Transverse colon (tissue), 4 donors: ENCODE measurements at places on chromosomes 5 and 9.

DNA sequence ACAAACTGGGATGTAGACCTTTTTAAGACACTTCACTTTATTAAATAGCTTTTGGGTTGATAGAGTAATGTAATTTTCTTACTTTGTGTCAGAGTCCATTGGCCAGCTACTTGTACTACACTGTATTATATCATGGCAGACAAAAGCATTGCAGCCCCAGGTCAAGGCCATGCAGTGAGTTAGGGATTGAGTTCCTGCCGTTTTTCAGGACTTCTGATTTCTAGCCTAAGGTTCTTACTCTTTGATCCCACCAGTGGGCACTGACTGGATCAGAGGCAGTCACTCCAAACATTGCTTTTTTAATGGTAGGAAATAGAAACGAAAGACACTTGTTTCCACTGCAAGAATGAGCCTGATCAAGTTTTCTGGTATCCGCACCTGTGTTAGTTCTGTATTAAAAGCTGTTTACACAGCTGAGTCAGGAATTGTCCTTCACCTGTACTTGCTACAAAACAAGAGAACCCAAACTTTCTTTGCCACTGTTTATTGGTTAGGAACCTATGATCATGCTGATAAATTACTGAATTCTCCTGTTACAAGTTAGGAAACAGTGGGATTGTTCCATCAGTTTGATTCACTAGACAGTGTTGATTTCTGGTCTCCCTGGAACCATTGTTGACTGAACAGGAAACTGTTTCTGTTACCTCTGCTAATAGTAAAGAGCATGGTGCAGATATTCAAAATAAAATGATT, 22.1 kb downstream of the LRRC70 start:
- no peak for DNase-seq

- no peak for DNase-seq
Measured at GRCh38 chr9:113895526-113895925, 19.4 kb downstream of the ZNF618 start.

- DNase-seq, result no peak
Measured at GRCh38 chr9:97851446-97851883, 1.6 kb upstream of the FOXE1 start.

DNA sequence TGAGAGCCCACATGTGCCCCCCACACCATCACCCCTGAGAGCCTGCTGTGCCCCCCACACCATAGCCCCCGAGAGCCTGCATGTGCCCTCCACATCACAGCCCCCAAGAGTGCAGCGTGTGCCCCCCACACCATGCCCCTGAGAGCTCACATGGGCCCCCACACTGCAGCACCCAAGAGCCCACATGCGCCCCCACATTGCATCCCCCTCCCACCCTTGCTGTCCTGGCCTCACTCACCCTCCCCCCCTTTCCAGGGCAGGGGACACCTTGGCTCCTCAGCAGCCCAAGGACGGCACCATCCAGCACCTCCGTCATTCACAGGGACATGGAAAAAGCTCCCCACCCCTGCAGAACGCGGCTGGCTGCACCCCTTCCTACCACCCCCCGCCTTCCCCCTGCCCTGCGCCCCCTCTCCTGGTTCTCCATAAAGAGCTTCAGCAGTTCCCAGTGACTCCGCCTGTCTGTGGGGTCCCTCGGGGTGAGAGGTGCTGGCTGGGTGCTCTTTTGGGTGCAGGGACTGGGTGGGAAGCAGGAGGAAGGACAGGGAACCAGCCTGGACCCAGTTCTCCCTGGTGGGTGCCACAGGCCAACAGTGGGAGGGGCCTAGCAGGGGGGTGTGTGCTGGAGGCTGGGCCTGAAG, 5.0 kb downstream of the LCN1 start:
- DNase-seq, result no peak

- DNase-seq, result no peak
Measured at GRCh38 chr9:88268886-88269285, 119.4 kb upstream of the SPIN1 start.

- DNase-seq, result no peak
Measured at GRCh38 chr9:13444245-13445102, 165.0 kb upstream of the MPDZ start.

GRCh38 chr5:102798104-102798785, 43.1 kb downstream of the PAM start:
- DNase-seq, result no peak

- DNase-seq, result no peak
Measured at GRCh38 chr5:110549301-110549700, 177.2 kb downstream of the TMEM232 start.

DNA sequence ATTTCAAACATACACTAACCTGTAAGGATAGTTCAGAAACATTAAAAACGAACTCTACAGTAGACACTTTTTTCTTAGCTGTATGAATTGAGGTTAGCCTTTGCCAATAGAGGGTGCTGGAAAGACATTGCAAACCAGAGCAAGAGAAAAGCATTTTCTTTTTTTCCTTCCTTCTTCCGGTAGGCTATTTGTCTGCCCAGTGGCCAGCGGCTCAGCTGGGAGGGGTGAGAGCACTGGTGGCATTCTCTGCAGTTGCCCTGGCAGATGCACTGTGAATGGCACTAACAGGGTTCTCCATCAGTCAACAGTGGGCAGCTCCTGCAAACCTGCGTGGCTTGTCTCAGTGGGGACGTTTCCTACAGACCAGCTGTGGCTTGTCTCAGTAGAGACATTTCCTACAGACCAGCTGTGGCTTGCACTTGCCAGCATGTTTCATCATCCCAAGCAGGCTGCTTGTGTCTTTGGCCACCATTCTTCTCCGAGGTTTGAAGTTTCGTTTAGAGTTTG, 984.5 kb upstream of the CDH18 start:
- no peak for DNase-seq

DNA sequence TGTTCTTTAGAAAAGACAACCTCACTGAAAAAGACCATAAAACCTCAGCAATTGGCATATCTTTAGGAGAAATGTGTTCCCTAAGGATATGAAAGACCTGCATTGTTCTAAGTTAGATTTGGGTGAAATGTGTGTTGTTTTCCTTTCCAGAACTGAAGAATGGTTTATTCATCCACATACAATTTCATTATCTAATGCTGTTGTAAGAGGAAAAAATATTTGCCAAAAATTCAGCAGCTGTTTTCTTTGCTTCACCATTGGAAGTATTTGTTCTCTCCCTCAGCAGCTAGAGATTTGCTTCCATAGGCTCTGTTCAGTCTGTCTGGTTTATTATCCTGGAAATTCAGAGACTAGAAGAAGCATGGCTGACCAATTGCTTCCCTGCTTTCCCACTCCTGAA, 150.9 kb downstream of the ISOC1 start:
- DNase-seq, result no peak

GRCh38 chr5:84091127-84091799, 293.4 kb downstream of the EDIL3 start:
- DNase-seq, result no peak

- no peak for DNase-seq
Measured at GRCh38 chr5:178152491-178153444, 917 bp downstream of the NHP2 start.

DNA sequence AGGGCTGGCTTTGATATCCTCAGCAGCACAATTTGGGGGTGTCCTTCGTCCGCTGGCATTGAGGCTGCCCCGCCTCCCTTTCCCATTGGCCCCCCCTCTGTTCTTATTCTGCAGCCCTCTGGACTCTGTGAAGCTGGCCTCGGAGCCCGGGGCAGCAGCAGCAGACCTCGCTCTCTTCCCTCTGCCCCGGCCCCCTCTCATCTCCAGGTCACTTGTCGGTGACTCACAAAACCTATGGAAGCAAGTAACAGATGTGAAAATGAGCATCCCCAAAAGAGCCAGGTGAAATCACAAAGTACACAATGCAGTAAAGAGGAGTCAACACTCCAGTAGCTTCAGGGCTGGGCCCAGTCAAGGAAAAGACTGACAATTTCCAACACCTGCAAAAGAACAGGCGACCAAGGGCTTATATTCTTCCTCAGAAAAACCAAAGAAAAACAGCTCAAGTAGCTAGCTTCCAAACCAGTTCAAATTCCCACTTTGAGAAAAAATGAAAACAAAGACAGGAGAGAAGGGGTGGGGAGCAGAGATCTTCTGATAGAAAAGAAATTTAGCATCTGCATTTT, 97.5 kb downstream of the ZNF608 start:
- no peak for DNase-seq

- no peak for DNase-seq
Measured at GRCh38 chr5:67520161-67520908, 323.7 kb upstream of the CD180 start.
